ENCODE measurements at places on chromosomes 5 and 9.
A peak's percentile ranks its signal among the peaks of the same experiment; 100 is the strongest.

DNA sequence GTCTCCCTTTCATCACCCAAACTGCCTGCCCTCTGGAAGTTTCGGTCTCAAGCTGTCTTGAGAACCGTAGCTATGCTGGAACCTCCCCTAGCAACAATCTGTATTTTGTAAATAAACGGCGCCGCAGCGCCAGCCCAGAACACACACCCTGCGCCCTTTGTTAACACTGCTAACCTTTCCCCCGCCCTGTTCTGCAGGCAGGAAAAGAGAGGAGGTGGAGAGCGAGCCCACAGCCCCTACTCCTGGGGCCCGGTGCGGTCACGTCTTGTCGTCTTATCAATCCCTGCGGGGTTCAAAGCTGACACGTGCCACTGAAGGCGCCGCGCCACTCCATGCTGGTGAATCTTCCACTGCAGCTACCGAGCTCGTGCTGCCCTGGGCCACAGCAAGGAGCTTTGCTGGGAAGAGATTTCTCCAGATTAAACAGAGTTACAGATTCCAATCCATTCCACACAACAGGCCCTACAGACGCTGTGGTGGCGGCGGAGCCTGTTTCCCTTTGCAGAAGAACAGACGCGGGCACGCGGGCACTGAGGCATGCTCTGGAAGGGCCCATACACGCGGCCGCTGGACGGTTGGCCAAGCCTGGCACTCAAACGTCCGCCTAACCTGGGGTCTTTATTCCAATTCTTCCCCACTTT lies 25.3 kb downstream of the ZDHHC11B start:
- peak; percentile 48 for DNase-seq

GRCh38 chr9:124297915-124298645 lies 40.3 kb downstream of the NEK6 start:
- no peak for DNase-seq

- DNase-seq: no peak
These were observed 995.8 kb upstream of the CDH6 start for GRCh38 chr5:30197662-30198061.

DNA sequence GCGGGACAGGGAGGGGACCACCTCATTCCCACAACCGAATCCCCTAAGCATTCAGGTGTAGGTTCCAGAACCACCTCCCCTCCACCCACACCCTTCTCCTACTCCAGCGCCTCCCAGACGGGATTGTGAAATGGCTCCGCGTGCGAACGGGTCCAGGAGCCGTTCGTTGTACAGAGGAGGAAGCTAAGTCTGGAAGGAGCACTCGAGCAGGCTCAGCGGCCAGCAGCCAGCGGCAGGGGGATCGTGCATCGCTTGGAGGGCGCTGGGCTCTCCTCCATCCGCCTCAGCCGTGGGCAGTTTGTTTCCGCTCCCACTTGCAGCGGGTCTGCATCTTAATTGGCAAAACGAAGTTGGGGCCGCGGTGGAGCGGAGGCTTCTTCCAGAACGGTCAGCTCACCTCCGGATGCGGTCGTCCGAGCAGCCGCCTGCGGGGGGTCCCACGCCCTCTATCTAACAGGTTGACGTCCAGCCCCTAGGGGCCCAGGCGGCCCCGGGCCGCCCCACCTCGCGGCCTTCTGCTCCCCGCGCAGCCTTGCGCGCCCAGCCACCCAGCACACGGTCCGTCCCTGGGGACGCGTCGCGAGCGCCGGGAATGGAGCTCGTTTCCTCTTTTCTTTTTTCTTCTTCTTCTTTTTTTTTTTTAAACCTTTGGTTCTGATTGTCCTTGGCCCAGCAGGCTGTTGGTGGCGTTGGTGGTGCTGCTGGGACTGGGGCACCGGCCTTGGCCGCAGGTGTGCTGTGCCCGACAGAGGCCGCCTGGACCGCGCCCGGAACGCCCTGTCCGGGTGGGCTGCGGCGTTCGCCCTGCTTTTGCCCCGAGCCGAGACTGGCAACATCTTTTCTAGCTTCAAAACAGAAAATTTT lies 3.9 kb upstream of the BARX1 start:
- DNase-seq: no peak

Data from left lobe of liver (tissue), 2 donors.